ENCODE measurements at places on chromosomes 12 and 14.
A peak's percentile ranks its signal among the peaks of the same experiment; 100 is the strongest.

GRCh38 chr12:28413460-28414109, 223.3 kb downstream of the CCDC91 start:
- no peak for DNase-seq

DNA sequence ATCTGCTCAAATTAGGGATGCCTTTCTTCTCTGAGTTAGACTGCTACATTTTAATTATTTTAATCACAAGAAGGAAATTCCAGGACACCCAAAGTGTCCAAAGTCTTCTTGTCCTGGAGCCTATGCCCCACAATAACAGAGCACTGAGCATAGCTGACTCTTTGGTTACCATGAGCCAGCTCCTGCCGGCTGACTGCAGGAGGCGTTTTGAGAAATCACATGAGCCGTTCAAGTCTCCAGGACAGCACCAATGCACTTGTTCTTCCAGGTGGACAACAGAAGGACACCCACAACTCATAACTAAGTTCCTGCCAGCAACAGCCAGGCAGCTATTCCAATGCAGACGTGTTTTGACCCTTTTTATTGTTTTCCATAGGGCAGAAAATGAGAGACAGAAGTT, 46.0 kb upstream of the SRSF5 start:
- no peak for DNase-seq

- DNase-seq = no peak
Measured at GRCh38 chr14:87966816-87967215, 26.2 kb downstream of the GALC start.

DNA sequence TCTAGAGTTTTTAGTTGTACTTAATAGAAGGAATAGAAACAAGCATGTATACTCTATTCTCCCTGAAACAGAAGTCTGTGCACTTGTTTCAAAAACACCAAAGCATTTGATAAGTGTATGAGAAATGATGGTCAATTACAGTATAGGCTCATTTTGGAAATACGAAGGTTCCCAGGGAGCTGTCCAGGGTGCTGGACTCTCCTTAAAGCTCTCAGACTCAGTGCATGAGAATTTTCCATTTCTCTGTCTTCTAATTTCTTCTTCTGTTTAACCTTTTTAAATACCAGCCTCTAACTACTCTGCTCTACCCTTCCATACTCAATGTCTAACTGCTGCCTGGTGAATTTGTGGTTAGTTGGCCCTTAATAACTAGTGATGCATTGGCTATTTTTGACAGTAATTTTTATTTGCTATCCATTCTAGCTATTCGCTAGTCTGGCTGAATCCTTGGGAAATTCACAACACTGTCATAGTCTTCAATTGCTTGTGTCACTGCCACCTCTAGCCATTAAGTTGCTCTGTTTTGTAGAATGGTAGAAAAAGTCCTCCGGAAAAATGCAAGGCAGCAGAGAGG, 229.2 kb downstream of the NRXN3 start:
- DNase-seq = no peak

- DNase-seq = no peak
Measured at GRCh38 chr14:93943052-93943451, 15.9 kb downstream of the FAM181A start.

DNA sequence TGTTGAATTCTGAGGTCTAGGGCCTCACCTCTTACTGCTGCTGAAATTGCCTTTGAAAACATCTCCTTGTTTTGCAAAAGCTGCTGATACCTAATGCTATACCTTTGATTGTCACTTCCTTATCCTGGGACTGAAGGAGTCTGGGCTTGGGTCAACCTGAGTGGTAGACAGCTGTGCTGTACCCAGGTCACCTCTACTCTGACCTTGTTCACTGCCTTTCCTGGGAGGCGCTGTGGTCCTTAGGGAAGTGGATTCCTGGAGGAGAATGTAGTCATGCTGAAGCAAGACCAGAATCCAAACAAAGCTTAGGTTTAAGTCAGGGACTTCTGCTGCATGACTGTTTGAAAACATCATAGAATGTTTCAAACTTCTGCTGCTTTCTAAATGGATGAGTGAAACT, 191.4 kb downstream of the SNAPC1 start:
- no peak for DNase-seq

- DNase-seq = peak; percentile 47
Measured at GRCh38 chr14:68248481-68249255, 429.1 kb downstream of the RAD51B start.

DNA sequence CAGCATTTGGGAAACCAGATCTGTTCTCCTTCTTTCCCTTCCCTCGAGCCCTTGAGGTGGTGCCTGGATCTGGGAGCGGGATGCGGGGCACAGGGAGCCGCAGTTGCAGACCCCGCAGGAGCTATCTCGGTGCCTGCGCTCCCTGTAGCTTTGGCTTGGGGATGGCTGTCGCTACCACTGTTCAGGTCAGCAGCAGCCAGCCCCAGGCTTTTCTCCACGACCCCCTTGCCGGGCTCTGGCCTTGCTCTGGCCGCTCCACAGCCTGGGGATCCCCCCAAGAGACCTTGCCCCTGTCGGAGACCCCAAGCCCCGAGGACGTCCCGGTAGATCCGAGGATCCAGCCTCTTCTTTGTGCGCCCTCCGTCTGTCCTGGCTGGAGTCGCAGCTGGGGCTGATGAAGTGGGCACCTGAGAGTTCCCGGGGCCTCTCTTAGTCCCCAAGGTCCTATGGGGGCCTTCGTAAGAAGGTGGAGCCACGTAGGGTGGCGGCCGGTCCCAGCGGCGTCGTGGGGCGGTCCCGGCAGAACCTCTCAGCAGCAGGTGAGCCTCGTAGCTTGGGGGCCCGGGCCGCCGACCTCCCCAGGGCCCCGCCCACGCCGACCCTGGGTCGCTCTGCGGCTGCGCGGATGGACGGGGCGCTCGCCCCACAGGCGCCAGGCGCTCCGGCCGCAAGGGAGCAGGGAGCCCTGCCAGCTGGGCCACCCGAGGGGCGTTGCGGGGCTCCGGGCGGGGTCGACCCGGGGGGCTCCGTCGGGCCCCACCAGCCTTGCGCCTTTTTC, 1.3 kb downstream of the DDN start:
- peak; percentile 92 for DNase-seq

- DNase-seq = no peak
Measured at GRCh38 chr14:24456980-24457379, 14.4 kb upstream of the SDR39U1 start.

- DNase-seq = no peak
Measured at GRCh38 chr12:72511498-72511897, 239.3 kb downstream of the TRHDE start.

Data from GM10248 (cell line).